ENCODE measurements at places on chromosomes 16 and 17.

DNA sequence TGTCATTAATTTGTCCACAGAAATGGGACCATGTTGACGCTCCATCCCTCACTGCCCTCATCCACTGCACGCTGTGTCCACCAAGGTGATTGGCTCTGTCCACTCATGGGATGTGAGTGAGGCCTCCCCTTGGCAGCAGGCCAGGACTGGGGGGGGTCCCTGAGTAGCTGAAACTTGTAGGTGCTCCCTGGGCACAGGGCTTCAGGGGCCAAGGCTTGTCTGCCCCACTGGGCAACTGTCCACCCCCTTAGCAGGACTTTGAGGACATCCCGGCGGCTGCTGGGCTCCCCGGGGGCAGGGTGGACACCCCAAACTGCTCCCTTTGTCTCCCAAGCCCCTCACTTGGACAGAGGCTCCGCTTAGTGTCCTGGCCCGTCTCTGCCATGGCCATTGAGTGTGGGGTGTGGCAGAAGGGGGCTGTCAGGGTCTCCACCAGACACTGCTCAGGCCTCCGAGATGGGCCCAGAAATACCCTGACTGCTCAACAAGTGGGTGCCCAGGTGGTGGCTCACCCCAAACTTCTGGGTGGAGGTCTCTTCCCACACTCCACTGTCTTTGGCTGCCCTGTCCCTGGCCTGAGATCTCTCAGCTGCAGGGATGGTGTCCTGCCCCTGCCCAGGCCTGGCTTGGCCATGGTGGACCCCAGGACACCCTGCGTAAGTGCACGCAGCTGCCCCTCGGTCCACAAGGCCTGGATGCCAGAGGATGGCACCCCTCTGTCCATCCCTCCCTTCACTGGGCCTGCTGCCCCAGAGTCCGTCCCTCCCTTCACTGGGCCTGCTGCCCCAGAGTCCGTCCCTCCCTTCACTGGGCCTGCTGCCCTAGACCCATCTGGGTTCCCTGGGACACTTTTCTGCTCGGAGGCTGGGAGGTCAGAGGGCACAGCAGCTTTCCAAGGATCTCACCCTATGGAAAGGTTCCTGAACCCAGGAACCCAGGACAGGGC lies 2.9 kb upstream of the RAB40C start:
- no peak for DNase-seq

DNA sequence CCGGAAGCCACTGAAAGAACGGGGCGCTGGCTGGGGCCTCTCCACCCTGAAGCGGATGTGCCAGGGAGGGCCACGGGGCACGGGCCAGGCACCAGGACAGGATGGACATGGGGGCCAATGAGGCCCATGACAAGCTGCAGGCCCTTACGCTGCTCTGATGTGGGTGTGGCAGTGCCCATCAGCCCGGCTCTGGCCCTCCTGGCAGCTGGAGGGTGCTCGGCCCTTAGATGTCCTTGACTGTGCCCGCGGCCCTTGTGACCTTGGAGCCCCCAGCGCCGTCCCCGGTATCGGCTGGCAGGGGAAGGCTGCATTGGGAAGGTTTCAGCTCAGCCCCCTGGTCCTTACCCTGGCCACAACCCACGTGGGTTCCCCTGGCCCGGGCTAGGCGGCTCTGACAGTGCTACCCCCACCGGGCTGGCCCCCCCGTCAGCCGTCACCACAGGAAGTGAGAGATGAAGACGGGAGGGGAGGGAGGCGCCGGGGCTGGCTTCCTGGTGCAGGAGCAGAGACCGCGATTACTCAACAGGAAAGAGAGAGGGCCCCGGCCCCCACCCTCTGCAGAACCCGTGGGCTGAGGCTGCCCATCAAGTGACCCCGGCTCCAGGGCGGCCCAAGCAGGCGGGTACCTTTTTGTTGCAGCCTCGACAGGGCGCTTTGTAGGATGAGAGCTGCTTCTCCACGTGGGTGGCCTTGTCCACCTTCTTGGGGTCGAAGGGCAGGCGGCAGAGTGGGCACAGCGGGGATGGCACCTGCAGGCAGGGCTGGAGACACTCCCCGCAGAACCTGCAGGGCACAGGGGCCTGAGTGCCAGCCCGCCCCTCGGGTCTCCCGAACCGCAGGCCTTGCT lies 5.3 kb downstream of the RNF166 start:
- DNase-seq: peak; percentile 32

GRCh38 chr16:19338335-19338734 lies 52.8 kb downstream of the CLEC19A start:
- DNase-seq: no peak

GRCh38 chr16:19132898-19133297 lies 19.1 kb downstream of the ITPRIPL2 start:
- DNase-seq: no peak

- DNase-seq: no peak
These were observed 8.8 kb downstream of the TMEM186 start for GRCh38 chr16:8788578-8789172.

DNA sequence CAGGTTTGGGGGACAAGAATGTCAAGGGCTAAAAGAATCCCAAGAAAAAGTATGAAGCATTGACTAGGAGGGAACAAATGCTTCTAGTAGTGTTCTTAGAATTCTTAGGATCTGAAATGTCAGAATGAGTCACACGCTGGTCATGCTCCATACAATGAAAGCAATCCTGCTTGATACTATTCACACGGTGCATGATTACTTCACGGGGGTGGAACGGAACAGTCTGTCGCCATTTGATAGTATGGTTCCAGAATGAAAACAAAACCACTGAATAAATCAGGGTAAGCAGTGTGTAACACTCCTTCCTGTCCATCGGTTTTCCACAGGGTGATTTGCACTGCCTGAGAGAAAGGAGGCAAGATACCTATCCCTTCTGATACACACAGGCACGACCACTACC lies 22.9 kb upstream of the YWHAE start:
- peak; percentile 77 for DNase-seq

GRCh38 chr16:67868290-67868689 lies 4.6 kb upstream of the EDC4 start:
- no peak for DNase-seq

DNA sequence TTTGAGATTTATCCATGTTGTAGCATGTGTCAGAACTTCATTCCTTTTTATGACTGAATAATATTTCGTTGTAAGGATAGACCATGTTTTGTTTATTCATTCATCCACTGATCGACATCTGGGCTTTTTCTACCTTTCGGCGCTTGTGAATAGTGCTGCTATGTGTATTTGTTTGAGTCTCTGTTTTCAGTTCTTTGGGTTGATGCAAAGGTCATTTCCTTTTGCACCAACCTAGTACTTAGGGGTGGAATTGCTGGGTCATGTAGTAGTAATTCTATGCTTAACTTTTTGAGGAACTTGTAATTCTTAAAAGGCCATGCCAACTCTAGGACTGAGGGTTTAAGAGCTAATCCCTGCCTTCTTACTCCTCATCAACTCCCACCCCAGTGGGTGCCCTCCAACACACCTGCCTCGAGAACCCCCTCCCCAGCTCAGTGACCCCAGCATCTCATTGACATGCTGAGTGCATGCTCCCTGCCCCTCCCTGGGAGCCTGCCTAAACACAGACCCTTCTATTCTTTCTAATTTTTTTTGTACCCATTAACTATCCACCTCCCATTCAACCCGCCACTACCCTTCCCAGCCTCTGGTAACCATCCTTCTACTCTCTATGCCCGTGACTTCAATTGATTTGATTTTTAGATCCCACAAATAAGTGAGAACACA lies 51.2 kb downstream of the ABAT start:
- DNase-seq: no peak

DNA sequence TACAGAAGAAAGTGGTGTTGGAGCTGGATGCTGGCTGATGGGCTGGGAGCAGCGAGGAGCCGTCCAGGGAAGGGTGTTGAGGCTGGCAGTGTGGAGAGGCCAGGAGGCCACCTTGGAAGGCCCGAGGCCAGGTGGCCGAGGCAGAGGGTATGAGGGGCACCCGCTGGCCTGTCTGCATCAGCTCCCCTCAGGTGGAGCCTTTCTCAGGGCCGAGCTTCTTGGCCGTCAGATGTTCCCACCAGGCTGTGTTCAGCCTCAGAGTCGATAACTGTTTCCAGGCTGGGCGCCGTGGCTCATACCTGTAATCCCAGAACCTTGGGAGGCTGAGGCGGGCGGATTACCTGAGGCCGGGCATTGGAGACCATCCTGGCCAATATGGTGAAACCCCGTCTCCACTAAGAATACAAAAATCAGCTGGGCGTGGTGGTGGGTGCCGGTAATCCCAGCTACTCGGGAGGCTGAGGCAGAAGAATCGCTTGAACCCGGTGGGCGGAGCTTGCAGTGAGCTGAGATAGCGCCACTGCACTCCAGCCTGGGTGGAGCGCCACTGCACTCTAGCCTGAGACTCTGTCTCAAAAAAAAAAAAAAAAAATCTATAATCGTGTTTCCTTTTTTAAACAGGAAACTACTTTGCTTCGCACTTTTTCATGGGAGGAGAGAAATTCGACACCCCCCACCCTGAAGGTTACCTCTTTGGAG lies 25.3 kb downstream of the MGRN1 start:
- no peak for DNase-seq

- DNase-seq: peak; percentile 34
These were observed 136.9 kb downstream of the SLC39A11 start for GRCh38 chr17:72955391-72956140.

GRCh38 chr17:826778-827177 lies 44.6 kb downstream of the MRM3 start:
- DNase-seq: no peak

DNA sequence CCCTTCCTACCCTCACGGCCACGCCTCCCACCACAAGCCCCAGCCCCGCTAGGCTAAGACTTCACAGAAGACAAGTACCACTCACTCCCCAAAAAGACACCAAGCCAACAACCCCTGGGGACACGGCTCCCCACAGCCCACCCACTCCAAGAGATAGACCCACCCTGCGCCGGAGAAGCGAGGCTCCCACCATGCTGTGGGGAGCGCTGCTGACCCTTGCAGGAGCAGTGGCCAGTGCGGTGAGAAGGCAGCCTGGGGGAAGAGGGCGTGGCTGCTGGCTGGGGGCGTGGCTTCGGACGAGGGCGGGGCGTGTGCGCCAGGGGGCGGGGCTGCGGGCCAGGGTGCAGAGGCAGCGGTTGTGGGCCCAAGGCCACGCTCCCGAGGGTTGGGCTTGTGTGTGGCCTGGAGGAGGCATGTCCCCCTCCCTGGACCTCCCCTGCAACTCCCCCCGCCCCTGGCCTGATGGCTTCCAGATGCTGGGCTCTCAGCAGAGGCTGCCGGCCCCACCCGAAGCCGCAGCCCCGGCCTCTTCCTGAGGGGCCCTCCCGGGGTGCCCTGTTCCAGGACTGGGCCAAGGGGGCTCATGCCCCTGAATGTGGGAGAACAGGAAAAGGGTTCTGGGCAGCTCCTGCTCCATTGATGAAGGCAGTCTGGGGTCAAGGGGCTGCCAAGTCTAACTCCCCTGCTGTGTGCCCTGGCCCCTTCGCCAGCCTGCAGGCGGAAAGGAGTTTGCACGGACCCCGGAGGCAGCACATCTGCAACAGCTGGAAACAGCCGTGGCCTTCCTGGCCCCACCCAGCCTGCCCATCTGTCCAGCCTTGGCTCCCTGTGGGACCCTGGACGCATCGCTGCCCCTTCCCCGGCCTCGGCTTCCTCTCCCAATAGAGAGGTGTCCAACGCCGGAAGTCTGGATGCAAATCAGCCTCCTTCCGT lies 9.1 kb downstream of the TFAP4 start:
- peak; percentile 90 for DNase-seq

DNA sequence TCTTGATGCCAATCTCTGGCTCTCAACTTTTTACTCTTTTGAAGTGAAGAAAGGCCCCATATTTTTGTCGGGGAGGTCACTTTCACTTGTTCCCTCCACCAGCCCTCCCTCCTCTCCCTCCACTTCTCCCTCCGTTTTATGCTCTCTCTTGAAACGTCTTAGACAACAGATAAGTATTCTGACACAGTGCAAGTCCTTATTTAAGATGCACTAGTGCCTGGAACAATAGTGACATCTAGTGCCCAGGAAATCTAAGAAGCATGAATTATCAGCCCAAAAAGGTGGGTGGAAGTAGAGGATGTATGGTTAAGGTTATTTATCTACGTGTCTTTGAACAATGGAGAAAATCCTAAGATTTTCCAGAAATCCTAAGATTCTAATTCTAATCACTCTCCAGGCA lies 17.9 kb downstream of the PSME3IP1 start:
- peak; percentile 44 for DNase-seq

DNA sequence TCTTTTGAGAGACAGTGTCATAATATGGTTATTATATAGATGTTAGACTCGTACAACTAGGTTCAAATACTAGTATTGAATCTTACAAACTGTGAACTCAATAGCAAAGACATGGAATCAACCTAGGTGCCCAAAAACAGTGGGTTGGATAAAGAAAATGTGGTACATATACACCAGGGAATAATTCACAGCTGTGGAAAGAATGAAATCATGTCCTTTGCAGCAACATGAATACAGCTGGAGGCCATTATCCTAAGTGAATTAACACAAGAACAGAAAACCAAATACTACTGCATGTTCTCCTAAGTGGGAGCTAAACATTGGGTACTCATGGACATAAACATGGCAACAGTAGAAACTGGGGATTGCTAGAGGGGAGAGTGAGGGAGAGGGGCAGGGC lies 8.1 kb downstream of the PHKB start:
- no peak for DNase-seq

GRCh38 chr16:66976746-66977145 lies 11.6 kb upstream of the CES4A start:
- DNase-seq: no peak

GRCh38 chr16:48556913-48557351 lies 53.0 kb downstream of the N4BP1 start:
- DNase-seq: no peak

- DNase-seq: no peak
These were observed 6.5 kb downstream of the ABHD15 start for GRCh38 chr17:29560316-29560715.

Data from fibroblast of skin of left biceps (primary cell).